SK-N-MC (cell line): ENCODE measurements at places on chromosomes 11 and 22.
A peak's percentile ranks its signal among the peaks of the same experiment; 100 is the strongest.

DNA sequence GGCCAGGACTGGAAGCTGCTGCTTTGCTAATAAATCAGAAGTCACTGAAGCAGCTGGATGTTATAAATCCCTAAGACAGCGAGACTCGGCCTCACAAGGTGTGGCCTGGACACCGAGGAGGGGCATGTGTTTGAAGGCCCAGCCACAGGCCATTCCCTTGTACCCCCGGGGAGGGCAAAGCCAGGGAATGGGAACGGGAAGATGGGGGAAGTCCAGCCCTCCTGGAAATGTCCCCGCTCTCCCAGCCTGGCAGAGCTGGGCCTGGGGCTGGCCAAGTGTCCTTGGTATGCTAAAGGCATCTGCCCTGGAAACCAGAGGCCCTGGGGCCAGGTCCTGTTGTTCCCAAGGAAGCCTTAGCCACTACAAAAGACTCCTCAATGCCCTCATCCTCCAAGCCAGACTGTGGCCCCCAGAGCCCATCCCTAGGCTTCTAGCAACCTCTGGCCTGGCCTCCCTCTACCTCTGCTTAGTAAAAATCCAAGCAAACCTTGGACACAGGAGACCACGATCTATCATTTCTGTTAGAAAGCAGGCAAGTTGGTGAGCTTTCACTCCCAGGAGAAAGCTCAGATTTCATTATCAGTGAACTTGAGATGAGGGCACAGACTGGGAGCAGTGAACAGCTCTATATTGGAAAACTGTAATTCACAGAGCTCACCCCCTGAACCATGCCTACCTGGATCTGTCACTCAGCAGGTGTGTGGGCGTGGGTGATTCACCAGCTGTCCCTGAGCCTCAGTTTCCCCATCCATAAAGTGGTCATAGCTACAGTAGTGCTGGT lies 11.0 kb downstream of the CHST1 start:
- no peak for DNase-seq

GRCh38 chr11:63775191-63775590 lies 6.6 kb upstream of the ZFTA start:
- no peak for DNase-seq

GRCh38 chr11:96205460-96205809 lies 137.6 kb downstream of the MAML2 start:
- no peak for DNase-seq

DNA sequence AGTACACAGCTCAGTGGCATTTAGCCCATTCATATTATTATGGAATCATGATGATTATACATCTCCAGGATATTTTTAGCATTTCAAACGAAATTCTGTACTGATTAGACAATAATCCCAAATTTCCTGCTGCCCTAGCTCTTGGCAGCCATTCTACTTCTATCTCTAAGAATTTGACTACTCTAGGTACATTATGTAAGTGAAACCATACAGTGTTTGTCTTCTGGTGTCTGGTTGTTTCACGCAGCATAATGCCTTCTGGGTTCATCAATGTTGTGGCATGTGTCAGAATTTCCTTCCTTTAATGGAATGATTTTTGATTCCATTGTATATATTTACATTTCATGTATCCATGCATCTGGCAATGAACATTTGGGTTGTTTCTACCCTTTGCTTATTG lies 517.7 kb downstream of the ETS1 start:
- no peak for DNase-seq

GRCh38 chr11:114136686-114137640 lies 77.5 kb downstream of the ZBTB16 start:
- DNase-seq: no peak

- no peak for DNase-seq
Observed at GRCh38 chr22:36281781-36282327, 28.9 kb downstream of the APOL1 start.

- no peak for DNase-seq
Observed at GRCh38 chr11:65429724-65430405, 7.3 kb downstream of the NEAT1 start.

GRCh38 chr11:48051217-48051830 lies 71.0 kb downstream of the PTPRJ start:
- DNase-seq: no peak

DNA sequence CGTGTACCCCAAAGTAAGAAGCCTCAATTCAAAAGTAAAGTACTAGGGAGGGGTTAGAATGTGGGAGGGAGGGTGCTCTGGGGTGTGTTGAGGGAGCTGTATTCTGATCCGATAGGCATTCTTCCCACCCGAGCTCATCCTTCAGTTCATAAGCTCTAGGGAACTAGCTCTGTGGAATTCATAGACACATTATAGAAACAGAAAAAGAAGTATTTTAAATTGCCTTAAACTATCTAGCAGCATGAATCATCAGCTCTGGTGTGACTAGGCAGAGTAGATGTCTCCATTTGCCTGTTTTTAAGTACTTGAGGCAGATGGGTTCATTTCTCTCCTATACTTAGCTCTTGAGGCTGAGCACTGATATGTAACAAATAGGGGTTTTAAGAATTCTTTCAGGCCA lies 7.3 kb upstream of the SGSM3 start:
- no peak for DNase-seq

DNA sequence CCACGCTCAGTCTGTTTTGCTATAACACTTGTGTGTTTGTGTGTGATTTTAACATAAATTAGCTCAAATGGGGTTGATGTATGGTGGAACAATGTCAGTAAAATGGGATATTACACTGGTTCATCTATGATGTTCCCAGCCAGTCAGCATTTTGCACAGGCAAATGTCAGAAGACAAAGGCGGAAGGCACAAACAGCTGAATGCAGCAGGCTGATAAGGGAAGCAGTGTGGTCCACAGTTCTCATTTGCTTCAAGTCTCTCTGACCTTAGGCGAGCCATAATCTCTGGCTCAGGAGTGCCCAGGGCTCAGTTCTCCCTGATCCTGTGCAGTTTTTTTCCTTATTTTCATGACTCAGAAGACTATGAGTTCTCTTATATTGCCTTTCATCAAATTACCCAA lies 102.7 kb downstream of the FAR1 start:
- DNase-seq: no peak

- no peak for DNase-seq
Observed at GRCh38 chr11:83645561-83645960, 359.4 kb upstream of the CCDC90B start.

GRCh38 chr22:32473388-32473952 lies 1.1 kb upstream of the FBXO7 start:
- peak; percentile 58 for DNase-seq

GRCh38 chr11:105456950-105457349 lies 152.9 kb upstream of the GRIA4 start:
- no peak for DNase-seq

GRCh38 chr22:18130699-18131429 lies 19.1 kb upstream of the USP18 start:
- no peak for DNase-seq

DNA sequence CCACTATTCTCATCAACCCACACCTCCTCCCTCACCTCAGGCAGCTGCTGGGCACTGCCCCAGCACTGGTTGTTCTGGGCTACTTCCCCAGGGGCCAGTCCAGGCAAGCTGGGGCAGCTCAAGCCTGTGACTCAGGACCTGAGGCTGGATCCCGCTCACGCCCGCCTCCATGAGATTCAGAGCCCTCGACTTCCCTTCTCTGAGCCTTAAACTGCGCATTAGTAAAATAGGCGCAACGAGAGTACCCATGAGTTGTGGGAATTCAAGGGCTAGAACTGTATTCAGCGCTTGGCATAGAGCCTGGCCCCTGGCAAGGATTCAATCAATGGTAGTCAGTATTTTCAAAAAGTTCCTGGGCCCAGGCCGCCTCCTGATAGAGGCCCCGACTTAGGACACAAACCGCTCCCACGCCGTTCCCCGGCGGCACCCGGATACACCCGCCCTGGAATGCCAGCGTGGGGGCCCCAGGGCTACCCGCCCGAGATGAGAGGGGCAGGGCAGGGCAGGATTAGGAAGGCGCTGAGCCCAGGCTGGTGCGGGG lies 723 bp upstream of the CD82 start:
- DNase-seq: peak; percentile 39

DNA sequence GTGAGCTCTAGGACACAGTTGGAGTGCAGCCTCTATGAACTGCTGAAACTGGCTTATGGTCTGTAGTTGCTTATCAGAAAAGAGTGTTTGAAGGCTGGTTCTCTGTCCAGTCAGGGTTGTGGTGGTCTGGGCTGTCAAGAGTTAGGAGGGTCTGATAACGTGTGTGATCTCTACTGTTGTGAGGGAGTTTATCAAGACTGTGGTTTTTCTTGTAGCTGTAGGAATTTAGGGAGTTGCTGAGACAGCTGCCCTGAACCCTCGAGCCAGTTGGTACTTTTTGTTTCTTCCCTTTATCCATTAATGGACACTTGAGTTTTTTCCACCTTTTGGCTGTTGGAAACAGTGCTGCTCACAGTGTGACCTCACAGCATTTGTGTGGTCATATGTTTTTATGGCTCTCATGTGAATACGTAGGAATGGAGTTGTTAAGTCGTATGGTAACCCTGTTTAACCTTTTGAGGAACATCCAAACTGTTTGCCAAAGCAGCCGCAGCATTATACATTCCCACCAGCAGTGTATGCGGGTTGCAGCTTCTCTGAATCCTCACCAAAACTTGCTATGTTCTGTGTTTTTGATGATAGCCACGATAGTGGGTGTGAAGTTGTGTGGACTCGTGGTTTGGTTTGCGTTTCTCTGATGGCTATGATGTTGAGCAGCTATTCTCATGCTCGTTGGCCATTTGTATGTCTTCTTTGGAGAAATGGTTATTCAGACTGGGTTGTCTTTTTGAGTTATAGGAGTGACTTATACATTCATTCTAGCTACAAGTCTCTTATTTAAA lies 20.9 kb upstream of the DGCR8 start:
- DNase-seq: no peak

GRCh38 chr11:62752994-62753735 lies 795 bp downstream of the ZBTB3 start:
- DNase-seq: no peak

DNA sequence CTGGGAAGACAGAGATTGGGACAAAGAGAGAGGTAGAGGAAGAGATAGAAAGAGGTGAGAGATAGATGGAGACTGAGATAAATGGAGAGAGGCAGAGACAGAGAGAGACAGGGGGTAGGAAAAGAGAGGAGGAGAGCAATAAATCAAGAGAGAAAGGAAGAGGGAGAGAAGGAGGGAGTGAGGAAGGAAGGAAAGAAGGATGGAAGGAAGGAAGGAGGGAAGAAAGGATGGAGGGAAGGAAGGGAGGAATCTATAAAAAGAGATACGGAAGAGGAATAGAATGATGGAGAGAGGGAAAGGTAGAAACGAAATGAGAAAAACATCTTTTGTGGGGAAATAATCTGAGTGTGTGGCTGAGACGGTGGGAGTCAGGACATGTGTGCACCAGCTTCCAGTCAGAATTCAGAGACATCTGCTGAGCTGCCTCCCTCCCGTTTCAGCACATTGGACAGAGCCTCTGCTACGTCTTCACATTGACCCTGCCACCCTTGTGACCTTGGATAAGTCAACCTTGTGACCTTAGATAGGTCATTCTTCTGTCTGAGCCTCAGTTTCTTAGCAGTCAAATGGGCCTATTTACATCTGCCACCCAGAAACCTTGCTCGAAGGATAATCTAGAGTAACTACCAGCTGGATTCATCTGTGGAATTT lies 417.8 kb downstream of the MIAT start:
- no peak for DNase-seq

DNA sequence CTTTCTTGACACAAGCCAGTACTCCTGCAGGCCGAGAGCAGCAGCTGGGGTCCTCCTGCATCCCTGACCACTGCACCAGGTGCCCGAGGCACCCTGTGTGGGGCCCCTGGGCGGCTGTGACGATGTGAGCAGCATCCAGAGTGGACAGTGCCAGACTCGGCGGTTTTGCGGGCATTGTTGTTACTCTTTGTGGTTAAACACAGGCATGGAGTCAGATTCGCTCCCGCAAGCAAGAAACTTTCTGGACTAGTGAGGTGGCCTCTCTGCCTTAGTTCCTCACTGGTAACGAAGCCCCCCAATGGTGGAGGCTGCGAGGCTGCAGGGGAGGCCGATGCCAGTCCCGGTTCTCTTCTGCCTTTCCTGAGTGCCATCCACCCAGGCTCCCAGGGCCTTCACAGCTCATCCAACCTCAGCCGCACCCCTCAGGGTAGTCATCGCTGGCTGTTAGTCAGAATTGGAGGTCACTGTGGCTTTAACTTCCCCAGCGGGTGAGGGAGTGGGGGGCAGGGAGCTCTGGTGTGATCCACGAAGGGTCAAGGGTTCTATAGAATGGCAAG lies 3.7 kb upstream of the CLDN5 start:
- DNase-seq: no peak

GRCh38 chr11:75498556-75499255 lies 27.0 kb downstream of the GDPD5 start:
- no peak for DNase-seq

GRCh38 chr22:42461511-42461910 lies 29.3 kb upstream of the NFAM1 start:
- no peak for DNase-seq

DNA sequence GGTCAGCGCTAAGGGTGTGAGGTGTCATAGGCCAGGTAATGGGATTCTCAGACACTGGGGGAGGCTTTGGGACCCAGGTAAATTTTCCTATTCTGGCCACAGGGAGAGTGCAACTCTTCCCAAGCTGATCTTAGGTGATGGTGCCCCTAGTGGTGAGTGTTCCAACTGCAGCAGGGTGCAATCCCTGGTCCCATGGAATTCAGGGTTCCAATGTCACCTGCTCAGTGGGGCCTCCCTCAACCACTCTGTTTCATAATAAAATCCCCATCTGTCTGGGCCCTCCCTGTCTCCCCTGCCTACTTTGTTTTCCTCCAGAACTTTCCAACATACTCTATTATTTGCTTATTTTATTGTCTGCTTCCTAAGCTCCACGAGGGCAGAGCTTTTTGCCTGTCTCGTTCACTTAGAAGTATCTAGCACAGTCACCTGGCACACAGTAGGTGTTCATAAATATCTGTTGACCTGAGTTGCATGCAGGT lies 2.9 kb upstream of the SGSM1 start:
- no peak for DNase-seq

DNA sequence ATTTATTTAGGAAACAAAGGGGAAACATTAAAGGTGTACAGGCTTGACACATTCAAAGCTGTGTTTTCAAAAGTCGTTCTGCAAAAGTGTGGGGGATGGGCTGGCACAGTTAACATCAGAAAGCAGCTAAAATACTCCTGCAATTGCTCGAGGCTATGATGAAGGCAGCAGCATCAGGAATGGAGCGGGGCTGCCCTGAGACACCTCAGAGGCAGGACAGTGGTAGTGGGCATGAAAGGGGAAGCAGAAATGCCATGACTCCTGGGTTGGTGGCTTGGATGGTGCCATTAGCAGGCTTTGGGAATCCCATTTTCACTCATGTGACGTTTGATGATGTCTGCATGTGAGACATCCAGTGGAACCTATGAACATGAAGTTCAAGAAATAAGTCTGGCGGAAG lies 646 bp downstream of the NCAPD3 start:
- no peak for DNase-seq

GRCh38 chr22:50441428-50441993 lies 33.3 kb downstream of the SBF1 start:
- no peak for DNase-seq

DNA sequence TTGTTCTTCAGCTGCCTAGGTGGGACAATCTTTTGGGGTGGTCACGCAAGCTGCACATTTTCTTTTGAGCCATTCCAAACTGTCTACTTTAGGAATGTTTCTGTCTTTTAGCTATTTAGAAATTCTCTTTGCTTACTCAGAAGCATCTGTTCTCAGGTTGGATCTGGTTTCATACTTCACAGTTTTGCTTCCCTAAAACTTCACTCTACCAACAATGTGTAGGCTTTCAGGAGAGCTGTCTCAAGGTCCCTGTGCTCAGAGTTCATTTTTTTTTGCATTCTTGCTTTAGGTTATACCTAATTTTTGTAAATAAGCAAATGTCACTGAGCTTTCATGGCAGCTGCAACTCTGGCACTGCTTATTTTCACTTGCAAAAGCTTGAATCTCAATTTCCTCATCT lies 36.7 kb downstream of the CCDC90B start:
- no peak for DNase-seq
